Airway epithelial cell (primary cell): ENCODE measurements at places on chromosomes 13 and 19. TPM values are rescaled to one million over a fixed set of nuclear protein-coding genes. Genes with fewer than 3 reads are reported as not detected.

The DBP gene
- 9.7 TPM in 2 replicates for total RNA-seq

The DLL3 gene
- 1.3 and 1.4 TPM in 2 replicates for total RNA-seq

The CYP4F22 gene
- total RNA-seq, result 0.14 TPM in 1 of 2 replicates, not detected in the other

The VAV1 gene
- 2.3 and 2.8 TPM in 2 replicates for total RNA-seq
